GM06990 (cell line): ENCODE measurements at places on chromosomes 1 and 21.

DNA sequence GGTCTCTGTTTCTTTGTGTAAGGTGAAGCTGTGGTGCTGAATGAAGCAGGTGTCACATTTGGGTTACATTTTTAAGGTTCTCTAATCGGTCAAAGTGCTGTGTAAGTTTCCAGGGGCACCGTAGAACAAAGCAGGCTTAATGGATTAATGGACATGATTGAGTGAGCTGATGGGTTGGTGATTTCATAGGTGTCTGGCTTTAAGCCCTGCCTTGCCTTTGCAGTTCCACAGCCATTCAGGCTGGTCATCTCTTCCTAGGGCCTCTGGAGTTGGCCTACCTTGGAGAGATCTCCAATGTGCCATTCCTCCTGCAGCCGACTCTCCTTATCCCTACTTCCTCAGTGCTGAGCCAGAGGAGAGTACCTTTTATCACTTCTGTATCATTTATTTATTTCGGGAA, 15.2 kb downstream of the GALNT2 start:
- DNase-seq = no peak

DNA sequence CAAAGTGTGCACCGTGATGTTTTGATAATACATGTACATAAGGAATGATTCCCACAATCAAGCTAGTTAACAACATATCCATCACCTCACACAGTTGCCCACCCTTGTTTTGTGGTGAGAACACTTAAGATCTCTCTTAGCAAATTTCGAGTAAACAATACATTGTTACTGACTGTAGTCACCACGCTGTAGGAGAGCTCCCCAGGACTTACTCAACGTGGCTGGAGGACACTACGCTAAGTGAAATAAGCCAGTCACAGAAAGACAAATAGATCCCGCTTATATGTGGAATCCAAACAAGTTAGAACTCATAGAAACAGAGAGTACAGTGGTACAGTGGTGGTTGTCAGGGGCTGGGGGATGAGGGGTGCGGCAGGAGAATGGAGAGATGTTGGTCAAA, 24.8 kb downstream of the GPR137B start:
- no peak for DNase-seq

DNA sequence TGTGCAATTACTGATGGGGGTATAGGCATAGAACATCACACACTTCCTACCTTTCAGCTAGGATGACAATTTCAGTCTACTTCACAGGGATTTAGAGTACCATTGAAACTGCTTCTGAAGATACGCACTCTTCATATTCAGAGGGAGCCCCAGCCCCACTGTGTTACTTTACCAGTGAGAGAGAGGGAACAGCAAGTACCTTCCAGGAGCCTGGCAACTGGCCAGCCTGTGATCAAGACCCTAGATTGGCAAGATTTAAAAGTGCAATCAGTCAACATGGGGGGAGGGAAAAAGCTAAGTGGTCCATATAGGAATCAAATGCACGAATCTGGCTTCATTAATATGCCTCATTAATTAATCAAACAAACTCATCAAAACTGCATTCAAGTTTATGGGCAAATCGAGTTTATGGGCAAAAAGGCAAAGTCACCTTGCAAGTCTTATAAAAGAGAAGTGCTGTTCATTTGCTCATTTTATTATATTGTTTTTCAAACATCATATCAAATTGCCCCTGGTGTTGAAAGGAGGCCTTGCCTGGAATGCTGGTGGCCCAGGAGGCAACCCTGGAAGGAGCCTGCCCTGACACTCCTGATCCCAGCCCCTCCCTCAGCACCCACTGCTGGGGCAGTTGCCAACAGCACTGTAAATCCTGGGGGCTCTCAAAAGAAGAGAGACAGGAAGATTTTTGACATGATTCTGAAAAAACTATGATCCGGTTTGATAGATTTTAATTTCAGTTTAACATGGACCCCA, 184.9 kb upstream of the DPT start:
- DNase-seq = no peak

- no peak for DNase-seq
Measured at GRCh38 chr1:82564333-82564732, 763.6 kb downstream of the ADGRL2 start.

GRCh38 chr1:27233667-27234048, 774 bp upstream of the WDTC1 start:
- DNase-seq = no peak

GRCh38 chr1:28449904-28450303, 55.9 kb upstream of the RCC1 start:
- peak; percentile 28 for DNase-seq

DNA sequence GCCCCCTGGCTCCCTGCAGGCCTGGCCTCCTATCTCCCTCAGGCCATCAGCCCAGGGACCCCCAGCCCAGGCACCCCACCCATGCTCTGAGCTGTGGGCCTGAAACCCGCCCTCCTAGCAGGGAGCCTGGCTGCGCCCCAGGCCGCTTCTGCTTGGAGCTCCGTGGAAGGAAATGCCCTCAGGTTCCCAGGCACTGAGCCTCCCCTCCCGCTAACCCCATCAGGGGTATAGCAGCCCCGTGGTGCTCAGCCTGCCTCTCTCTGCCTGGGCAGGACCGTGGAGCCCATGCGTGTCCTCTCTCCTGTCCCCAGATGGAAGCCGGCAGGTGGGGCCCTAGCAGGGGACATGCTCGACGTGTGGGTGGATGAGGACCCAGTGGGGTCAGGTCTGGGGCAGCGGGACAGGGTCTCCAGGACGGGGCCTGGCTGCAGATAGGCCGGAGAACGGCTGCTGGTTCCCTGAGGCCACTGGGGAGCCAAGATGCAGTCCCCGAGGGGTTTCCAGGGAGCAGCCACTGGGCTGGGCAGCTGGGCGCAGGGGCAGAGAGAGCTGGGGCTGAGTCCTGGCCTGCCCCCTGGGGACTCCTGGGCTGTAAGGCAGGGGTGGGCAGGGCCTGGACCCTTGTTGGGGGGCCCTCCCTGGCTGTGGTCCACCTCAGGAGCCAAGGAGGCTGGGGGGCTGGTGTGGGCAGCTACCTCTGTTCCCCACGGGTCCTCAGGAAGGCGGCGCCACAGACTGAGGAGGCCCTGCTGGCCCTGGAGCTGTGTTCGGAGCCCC, 75.5 kb downstream of the MORN1 start:
- DNase-seq = no peak

DNA sequence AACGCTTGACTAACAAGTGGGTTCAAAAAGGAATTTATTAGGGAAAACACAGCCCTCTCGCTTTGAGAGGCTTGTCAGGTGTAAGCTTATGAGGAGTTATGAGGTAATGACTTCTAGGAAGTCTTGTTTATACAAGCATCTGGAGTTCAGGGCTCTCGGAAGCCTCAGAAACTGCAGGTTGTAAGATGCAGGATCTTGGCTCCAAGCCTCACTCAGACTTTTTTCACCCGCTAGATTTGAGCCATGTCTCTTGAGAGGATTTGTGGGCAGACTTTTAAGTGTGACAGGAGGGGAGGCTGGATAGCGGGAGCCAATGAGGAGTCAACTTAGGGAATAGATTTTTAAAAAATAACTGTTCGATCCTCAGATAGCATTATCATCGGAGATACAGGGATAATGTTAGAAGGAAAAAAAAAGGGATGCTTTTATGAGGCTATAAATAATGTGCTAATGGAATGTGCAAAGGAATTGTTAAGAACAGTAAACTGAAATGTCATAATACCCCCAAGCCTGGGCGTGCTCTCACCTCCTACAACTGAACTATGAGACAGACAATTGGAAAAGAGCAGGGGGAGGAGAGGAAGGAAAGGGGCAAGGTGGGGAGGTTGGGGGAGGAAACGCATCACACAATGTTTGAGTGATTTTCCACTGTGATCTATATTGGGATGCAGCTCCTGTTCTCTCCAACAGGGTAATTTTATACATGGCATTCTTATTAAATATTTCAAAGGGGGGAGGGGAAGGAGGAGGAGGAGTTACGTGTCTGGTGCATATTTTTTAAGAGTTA, 107.4 kb upstream of the ESRRG start:
- no peak for DNase-seq

GRCh38 chr1:112388436-112388835, 7.6 kb upstream of the CTTNBP2NL start:
- no peak for DNase-seq

- DNase-seq = no peak
Measured at GRCh38 chr1:14263225-14263624, 335.3 kb upstream of the KAZN start.

DNA sequence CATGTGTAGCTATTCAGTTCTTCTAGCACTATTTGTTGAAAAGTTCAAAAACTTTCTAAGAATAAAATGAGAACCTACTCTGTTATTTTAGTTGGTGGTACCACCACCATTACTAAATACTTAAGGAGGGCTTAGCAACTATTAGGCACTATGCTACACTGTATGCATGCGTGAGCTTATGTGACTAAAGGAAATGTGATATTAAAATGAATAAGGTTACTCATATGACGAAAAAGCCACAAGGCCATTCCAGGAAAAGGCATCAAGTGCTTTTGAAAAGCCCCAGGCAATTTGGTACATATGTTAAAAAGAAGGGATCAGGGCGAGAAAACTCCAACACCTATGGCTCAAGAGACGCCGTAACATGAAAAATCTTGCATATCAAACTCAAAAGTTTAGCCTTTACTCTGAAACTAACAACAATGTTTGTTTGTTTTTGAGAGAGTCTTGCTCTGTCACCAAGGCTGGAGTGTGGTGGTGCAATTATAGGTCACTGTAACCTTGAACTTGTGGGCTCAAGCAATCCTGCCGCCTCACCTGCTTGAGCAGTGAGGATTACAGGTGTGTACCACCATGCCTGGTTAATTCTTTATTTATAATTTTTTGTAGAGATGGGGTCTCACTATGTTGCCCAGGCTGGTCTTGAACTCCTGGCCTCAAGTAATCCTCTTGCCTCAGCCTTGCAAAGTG, 42.5 kb downstream of the EPRS1 start:
- DNase-seq = no peak

- no peak for DNase-seq
Measured at GRCh38 chr1:162590686-162591085, 29.2 kb downstream of the UAP1 start.

DNA sequence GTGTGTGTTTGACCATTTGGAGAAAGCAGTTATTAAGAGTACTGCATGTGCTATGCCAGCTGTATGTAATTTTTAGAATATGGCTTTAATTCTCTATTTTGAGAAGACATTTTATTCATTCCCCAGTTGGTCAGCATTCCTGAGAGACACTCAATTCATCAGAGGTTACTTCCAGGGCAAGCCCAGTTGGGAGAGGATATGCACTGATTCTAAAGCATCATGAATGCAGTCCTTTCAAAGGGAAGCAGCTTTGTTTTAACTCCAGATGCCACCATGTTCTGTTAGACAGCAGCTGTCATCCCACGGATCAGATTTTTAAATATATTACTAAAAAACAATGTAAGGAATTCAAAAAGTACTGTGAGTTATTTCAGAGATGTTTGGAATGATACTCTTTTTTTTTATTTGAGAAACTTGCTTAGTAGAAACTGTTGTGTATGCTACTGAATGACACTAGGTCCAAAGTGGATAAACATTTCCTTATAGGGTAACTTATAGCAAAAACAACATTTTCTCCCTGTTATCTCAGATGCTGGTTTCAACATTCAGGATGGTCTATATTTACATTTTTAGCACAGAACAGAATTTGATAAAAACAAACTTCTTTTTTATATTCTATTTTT, 149.5 kb upstream of the B3GALT2 start:
- no peak for DNase-seq

- no peak for DNase-seq
Measured at GRCh38 chr1:222547260-222547614, 667 bp downstream of the HHIPL2 start.

- no peak for DNase-seq
Measured at GRCh38 chr1:178465011-178465410, 31.8 kb downstream of the CLEC20A start.

DNA sequence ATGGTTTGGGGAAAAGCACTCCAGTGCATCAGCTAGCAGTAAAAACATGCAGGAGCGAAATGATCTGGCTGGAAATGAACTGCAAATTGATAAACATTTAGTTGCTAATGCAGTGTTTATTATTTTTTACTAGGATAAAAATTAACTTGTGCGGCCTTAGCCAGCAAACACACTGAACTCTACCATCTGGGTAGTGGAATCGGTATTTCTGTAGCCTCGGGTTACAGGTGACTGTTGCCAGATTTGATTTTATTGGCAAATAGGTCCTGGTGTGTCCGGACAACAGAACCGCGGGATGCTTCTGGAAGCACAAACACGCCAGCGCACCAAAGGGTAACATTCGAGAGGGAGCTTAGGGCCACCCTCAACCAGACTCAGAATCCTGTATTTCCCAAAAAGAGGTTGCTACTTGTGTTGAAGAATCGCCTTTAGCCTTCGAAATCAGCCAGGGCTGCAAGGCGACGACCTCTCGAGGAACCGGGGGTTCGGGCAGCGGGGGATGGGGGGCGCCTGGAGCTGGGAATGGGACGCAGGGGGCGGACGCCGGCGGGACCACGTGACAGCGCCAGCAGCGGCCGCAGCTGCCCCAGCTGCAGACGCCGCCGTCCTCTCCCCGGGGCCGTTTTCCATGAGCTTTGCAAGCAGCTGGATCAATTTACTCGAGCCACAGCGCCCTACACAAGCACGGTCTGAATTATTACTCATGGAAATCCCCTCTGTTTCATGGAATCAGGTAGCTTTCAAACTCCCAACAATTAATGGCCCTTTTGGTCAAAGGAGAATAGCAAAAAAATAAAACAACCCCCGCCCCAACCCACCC, 158.8 kb downstream of the TOMM20 start:
- no peak for DNase-seq

GRCh38 chr21:39867198-39867650, at the start of gene PCP4:
Gene PCP4 (plus strand): TSS chr21:39867438. CDS start chr21:39867502, 64 bp downstream.
- no peak for DNase-seq

DNA sequence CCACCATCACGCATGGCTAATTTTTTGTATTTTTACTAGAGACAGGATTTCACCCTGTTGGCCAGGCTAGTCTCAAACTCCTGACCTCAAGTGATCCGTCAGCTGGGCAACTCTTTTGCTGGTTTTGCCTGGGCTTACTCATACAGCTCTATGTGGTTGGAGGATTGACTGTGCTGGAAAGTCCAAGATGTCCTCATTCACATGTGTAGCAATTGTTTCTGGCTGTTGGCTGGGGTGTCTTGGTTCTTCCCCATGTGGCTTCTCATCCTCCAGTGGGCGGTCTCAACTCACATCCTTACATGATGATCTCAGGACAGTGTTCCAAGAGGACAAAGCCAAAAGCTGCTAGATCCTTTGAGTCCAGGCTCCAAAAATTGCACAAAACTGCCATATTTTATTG, 53.3 kb downstream of the TEX35 start:
- DNase-seq = no peak

- no peak for DNase-seq
Measured at GRCh38 chr21:9008636-9009035, 1512.7 kb upstream of the TPTE start.

GRCh38 chr1:22101199-22101598, 41.7 kb downstream of the WNT4 start:
- DNase-seq = no peak

DNA sequence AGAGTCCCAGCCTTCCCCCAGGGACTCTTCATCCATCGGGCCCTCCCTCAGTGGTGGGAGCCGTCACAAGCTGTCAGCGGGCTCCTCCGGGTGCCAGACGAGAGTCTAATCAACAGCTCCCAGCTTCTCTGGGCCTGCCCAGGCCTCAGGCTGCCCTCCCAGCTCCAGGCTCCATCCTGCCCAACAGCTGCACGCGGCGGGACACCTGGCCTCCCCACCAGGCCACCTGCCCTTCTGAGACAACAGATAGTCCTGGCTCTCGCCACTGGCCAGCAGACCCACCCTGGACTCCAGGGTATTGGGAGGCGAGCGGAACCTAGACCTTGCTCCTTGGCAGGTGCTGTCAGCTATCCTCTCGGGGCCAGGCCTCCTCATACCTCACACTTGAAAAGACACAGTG, 3.1 kb downstream of the WNT4 start:
- DNase-seq = no peak

- DNase-seq = no peak
Measured at GRCh38 chr1:67135354-67135753, 584 bp upstream of the C1orf141 start.

GRCh38 chr1:156625436-156626078, 6.3 kb downstream of the HAPLN2 start:
- DNase-seq = peak; percentile 73
